ENCODE measurements at places on chromosomes 4 and X.

GRCh38 chr4:115824630-115825029, 711.2 kb upstream of the NDST4 start:
- DNase-seq: no peak

- DNase-seq: no peak
Observed at GRCh38 chrX:20623448-20623847, 356.7 kb upstream of the RPS6KA3 start.

DNA sequence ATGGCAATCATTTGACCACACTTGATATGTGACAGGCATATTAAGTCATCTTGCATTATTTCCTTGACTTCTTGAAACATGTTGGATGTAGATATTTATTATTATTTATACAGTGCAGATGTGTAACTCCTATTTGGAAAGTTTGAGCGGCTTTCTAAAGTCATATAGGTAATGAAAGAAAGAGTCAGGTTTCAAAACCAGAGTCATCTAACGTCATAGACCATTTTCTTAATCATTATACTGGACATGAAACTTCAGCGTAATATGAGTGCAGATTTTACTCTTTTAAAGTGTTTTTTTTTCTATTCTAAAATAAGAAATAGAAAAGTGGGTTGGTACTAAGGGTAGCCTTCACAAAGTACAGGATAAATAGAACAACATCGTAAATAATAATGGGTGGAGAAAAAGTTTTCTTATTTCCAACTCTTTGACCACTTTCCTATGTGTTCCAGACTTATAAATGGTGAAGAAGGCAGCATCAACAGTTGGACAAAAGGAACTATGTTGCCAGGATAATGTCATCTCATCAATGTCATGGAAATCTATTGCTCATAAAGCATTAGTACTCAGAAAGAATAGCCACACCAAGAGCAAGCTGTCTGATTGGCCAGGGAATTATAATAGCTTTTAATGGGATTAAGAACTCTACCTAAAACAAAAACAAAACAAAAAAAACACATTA, 108.0 kb upstream of the PCDH18 start:
- DNase-seq: no peak

DNA sequence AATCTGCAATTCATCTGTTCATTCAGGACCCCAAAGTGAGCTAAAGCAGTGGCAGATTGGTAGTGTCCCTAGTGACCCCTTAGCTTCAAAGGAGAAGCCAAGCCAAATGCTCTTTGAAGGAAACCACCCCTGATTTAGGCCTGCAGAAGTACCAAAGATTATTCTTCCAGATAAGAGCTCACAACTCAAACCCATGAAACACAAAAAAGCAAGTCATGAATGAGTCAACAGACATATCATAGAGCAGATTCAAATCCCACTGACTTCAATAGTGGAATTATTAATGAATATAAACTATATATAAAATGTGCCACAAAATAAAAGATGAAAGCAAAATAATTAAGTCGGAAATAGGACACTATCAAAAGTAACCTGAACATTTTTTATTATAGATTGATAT, 197.6 kb downstream of the SCFD2 start:
- DNase-seq: no peak

GRCh38 chr4:6076391-6076790, 58.2 kb upstream of the C4orf50 start:
- no peak for DNase-seq

DNA sequence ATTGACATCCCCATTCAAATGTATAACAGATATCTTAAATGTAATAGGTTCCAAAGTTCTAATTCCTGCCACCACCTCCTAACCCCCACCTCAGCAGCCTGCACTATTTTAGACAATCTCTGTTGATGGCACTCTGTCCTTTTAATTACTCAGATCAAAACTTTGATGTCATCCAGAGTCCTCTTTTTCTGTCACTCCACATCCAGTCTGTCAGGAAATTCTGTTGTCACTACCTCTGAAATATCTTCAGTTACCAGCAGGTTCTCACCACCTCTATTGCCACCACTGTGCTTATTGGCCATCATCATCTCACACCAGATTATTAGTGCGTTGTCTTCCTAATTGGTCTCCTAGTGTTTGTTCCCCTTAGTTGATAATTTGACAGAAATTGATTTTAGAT, 76.2 kb downstream of the PTPN13 start:
- no peak for DNase-seq

DNA sequence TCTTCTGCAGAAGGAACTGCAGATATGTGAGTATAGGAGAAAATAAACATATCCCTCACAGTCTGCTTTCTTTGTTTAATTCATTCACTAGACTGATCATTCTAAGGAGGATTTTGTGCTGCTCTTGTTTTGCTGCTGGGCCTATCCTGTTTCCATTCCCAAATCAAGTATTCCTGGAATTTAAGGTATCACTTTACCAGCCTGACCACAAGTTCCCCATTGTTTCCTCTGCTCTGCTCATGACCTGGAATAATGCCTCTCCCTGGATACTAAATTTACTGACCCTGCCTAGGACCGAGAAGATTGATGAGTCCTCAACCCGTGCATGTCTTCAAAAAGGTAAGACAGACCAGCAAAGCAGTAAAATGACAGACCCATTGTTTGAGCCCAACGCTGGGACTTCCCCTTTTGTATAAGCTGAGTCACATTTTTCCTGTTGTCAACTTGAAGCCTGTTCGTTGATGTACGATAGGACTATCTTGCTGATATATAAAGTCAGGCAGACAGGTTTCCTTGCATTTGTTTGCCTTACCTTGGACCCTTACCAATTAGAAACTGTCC, 85.5 kb upstream of the TET2 start:
- DNase-seq: no peak

DNA sequence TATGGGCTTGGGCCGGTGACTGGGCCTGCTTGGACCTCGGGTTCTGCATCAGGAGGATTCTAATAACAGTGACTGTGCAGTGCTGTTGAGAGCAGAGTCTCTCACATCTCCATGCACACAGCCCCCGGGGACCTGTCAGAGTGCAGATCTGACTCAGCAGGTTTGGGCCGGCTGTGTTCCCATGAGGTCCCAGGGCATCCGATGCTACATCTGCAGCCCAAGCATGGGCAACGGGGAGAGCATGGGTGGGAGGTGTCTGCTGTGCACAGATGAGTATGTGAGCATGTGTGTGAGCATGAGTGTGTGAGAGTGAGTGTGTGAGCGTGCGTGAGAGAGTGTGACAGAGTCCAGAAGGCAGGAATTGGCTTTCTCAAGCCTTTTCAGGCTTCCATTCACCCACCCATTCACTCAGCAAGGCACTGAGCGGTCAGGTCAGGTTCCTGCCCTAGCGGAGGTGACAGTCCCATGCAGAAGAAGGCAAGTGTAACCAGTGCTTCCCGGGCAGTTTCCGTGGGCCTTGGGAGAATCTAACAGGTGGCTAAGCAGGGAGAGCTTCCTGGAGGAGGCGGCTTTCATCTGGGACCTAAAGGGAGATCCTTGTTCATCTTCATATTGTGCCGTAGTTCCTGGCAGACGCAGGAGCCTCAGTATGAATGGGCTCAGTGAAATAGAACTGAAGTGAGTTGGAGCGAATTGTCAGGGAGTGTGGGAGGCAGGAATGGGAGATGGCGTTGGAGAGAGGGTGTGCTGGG, 62.6 kb downstream of the SORCS2 start:
- DNase-seq: no peak

DNA sequence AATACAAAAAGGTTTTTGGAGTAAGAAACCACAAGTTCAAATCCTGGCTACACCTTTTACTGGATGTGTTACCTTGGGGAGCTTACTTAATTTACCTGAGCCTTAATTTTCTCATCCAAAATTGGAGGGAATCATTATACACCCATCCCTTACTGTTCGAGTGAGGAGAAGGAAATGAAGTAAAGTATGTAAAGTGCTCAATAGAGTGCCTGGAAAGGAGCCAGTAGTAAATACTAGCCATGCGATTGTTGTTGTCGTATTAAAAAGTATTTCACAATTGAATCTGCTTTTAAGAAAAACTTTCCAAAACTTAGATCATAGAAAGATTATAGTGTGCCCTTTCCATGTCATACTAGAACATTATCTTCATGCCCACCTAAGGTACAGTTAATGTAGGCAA, 124.5 kb downstream of the ATXN3L start:
- no peak for DNase-seq

Measured in naive thymus-derived CD8-positive, alpha-beta T cell (primary cell).